ENCODE measurements at places on chromosomes 13 and 19.

DNA sequence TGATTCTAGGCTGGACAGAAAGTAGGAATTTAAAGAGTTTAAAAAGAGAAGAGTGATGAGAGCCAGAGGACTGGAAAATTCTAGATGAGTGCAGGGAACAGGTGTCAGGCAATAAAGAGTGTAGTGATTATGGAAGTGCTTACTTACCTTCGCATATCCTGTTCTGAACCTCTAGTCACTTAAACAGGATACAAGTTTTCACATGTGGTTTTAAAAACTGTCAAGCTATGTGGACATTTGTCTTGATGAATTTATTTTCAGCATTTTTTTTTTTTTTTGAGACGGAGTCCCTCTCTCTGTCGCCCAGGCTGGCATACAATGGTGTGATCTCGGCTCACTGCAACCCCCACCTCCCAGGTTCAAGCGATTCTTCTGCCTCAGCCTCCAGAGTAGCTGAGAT, 34.3 kb upstream of the IL17D start:
- no peak for DNase-seq

DNA sequence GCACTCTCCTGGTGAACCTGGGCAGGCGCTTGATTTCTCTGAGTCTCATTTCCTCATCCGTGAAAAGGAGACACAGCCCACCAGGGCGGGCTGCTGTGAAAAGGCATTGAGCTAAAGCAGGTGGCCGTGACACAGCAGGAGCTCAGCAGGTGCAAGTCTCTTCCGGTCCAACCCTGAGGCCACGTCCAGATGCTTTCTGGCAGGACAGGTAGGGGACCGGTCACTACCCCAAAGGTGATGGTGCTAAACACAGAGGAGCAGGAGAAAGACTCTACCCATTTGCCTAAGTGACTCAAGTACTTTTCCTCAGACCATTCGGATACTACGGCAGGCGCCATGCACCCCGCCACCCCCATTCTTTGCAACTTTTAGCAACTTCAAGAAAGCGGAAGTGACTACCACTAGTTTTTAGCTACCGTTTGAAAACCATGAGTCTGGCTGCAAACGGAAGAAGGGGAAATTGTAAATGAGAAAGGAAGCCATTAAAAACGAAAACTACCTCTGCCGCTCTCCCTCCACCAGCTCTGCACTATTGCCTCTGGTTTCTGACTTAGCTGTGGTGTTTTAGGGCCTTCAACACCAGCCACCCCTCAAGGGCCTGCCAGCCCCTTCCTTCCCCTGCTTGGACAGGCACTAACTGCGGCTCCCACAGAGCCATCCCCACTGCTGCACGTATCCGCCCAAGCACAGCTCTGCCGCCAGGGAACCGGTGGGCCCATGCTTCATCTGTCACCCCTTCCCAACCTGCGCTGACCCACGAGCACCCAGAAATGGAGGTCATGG, 4.8 kb downstream of the PPP6R1 start:
- DNase-seq, result peak; percentile 55

DNA sequence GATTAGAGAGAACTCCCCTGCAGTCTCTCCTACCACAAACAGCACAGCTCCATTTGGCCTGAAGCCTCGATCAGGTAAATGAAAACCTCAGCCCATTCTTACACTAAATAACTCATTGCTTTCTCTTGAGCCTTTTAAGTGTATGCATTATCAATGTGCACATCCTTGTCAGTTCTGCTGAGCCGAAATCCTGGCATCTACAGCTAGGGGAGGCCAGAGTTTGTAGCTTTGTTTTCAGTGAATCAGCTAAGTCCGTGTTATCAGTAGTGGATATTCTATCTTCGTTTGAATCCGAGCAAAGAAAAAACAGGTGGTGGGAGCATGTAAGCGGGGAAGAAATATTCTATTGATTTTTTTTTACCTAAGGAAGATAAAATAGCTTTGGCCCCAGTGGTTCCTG, 84.4 kb downstream of the ESD start:
- DNase-seq, result no peak

- no peak for DNase-seq
Observed at GRCh38 chr13:54687173-54687572, 1658.6 kb downstream of the OLFM4 start.

DNA sequence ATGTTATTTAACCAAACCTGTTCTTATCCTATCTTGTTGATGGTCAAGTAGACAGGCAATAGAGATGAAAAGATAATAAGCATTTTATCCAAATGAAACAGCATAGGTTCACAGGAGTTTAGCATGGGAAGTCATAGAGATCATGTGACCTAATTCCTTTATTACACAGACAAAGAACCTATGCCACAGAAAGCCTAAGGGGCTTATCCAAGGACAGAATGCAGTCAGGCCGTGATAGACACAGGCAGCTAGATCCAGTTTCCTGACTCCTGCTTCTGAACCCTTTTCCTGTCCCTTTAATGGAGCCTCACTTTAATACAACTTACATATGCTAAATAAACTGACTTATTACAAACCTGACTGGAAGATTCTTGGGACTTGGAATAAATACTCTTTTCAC, 532.1 kb downstream of the IRS2 start:
- no peak for DNase-seq

DNA sequence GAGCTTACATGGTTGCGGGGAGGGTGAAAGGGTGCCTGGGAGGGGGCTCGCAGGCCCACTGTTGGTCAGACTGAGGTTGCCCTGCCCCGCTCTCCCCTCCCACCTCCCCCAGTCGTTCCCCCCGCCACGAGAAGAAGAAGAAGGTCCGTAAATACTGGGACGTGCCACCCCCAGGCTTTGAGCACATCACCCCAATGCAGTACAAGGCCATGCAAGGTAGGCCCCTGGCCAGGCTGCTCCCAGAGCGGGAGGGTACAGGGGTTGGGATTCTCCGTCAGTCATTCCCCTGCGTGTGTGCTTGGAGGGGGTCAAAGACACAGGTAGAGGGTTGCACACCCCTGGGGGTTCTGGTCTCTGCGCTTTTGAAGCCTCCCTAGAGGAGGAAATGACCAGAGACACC, 5.6 kb downstream of the U2AF2 start:
- DNase-seq, result no peak
